NCI-H526 treated with DMSO at 0.1 percent for 48 hours (cell line): ENCODE measurements at places on chromosomes 2 and 18.
A peak's percentile ranks its signal among the peaks of the same experiment; 100 is the strongest.

- no peak for DNase-seq
Observed at GRCh38 chr18:45480219-45481015, 134.9 kb upstream of the SLC14A2 start.

- peak; percentile 16 for DNase-seq
Observed at GRCh38 chr2:185291035-185291647, 447.5 kb upstream of the FSIP2 start.

GRCh38 chr2:86291328-86291662, 46.1 kb downstream of the REEP1 start:
- no peak for DNase-seq

DNA sequence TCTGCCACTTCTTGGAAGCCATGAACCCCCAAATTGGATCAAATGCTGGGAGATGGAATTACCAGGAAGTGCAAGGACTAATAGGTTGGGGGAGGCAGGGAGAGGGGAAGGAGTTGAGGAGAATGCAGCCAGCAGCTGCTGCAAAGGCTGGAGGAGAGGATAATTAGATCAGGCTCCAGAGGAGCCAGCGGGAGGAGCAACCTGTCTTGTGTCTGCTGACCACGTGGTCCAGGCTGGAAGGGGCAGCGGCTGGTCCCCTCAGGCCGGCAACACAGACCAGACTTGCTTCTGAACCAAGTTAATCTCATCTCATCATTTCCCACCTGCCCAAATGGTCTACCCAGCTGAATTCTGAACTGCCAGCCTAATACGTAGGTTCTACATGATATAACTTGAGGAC, 68.3 kb downstream of the MRO start:
- DNase-seq: no peak

GRCh38 chr2:238655974-238656722, 191.7 kb upstream of the TWIST2 start:
- DNase-seq: no peak

GRCh38 chr2:156896294-156896693, 361.2 kb upstream of the GALNT5 start:
- DNase-seq: no peak

DNA sequence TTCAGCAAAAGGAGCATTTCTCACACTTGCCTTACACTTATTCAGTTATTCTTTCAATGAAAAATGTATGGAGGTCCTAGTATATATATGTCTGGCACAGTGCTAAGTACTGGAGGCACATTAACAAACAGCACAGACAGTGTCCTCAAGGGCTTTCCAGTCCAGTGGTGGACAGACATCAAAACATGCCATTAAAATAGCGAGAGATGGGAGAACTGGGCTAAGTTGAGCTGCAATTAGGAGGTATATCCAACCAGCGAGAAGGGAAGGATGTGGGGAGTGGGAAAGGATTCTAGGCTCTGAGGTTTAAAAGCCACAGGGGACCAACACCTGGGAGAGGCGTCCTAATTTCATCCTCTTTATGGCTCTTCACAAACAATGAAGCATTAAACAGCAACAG, 127.5 kb upstream of the TTC39C start:
- no peak for DNase-seq

GRCh38 chr2:6967301-6967700, 50.1 kb downstream of the RNF144A start:
- DNase-seq: no peak
